ENCODE measurements at places on chromosomes 16 and 17.

DNA sequence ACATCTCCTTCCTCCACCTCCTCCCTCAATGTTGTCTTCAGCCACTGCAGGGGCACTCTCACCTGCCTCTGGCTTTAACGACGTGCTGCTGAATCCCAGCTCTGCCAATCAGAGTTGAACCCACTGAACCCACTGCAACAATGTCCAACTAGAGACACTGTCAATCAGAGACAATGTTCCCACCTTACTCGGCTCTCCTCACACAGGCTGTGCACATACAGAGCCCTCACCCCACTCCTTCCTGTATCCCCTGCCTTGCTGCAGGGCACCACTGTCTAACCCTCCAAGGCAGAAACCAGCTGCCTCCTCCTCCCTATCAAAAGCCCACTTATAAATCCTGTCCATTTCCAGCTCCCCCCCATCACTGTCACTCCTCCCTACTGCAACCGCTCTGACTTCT is 58.7 kb downstream of the ANKRD11 start:
- no peak for DNase-seq

- DNase-seq, result no peak
Measured at GRCh38 chr16:80664786-80665185, 124.0 kb downstream of the DYNLRB2 start.

DNA sequence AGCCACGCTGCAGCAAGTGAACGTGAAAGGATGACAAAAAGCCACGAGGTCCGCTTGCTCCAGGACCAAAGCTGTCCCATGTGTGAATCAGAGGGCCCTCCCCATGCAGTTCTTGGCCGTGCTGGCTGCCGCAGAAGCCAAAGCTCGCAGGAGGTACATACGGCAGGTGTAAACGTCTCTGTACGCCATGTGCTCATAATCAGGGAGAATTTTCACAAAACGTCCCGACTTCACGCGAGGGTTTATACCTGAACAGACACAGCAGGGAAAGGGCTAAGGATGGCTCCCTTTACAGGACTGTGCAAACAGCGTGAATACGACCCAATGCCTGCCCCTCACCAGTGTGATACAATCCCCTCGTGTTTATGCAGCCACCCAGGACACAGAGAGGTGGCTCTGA is 25.3 kb downstream of the FBXO31 start:
- DNase-seq, result no peak

DNA sequence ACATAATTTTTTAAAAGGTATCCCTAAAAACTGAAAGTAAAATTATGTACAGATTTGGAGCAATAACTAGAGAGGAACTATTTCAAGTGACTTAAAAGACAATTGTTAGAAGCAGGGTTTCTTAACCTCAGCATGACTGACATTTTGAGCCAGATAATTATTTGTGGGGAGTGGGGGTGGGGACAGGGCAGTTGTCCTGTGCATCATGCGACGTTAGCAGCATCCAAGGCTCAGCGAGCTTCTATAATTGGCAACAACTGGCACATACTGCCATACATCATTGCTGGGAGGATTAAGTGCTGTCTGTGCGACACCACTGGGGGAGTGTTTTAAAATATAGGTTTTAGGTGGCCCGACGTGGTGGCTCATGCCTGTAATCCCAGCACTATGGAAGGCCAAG is 27.1 kb downstream of the GABARAPL2 start:
- no peak for DNase-seq

DNA sequence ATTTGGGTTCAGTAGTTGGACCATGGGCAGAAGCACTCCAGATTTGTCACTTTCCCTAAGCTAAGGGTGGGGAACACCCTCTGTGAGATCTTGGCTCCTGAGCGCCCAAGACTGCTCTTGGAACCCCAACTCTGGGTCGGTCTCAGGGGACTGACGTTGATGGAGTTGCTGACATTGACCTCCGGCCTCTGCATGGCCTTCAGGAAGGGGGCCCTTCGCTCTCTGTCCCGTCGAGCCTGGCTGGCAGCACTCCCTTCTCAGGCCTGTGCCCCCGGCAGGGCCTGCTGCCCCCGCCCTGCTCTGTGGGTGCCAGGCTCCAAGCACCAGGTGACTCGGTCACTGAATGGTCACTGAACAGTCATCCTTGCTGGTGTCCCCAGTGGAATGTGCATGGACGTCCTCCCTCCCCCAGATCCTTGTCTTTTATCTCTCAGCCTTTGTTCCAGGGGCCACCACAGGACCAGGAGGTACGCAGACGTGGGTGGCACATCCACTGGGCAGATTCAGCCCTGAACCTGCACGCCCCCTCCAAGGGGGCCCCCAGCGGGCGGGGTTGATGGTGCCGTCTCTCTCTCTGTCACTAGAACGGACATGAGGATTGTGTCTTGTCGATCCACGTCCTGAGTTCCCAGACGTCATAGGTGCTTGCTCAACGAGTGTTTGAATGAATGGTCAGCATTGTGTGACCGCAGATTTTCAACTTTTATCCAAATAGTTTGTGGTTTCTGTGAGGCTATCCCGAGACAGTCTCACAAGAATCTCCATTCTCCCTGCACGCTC is 314.5 kb downstream of the SEC14L1 start:
- no peak for DNase-seq

DNA sequence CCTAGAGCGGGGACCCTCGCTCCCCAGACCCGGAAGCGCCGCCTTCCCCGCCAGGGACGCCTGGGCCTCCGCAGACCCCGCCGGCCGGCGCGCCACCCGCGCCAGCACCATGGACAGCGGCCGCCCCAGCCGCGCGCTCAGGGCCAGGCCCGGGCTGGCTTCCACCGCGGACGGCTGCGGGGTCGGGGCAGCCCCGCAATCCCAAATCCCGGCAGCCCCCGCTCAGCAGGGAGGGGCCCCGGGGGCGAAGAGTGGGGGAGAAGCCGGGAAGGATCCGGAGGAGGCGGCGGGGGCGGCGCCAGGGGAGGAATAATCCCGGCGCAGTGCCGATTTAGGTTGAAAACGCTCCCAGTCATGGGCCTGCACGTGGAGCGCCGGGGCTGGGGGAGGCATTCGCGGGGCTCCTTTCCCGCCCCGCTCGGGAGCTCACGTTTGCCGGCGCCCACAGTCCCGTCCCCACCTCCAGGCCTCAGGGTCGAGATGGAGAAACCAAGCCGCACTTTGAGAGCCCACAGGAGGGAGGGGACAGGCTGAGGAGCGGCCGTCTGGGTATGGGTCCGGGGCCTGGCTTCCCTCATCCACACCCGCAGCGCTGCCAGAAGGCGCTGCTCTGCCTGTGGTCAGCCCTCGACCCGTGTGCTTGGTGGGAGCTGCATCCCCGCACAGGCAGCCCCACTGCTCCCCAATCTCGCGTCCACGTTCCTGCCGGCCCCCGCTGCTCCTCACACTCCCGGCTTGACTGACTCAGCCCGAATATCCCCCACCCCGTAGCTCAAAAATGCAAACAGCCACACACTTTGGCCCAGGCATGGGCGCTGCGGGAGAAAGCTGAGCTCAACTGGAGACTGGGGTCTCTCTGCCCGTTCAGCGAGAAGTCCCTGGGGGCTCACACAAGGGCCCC is 4.7 kb downstream of the FBXL16 start:
- DNase-seq, result no peak

DNA sequence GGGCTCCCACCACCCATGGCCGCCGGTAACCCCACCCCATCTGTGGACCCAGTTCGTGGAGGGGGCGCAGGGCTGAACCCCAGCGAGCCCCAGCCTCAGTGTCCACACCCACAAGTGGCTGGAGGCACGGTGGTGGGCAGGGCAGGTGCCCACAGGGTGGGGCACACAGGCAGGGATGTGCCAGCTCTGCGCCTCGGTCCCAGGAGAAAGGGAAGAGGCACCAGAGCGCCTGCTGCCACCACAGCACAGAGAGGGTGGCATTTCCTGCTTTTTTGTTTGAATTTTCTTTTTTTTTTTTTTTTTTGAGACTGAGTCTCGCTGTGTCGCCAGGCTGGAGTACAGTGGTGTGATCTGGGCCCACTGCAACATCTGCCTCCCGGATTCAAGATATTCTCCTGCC is 19.0 kb downstream of the ZFPM1 start:
- no peak for DNase-seq

- no peak for DNase-seq
Measured at GRCh38 chr16:87963400-87963799, 12.2 kb downstream of the BANP start.

DNA sequence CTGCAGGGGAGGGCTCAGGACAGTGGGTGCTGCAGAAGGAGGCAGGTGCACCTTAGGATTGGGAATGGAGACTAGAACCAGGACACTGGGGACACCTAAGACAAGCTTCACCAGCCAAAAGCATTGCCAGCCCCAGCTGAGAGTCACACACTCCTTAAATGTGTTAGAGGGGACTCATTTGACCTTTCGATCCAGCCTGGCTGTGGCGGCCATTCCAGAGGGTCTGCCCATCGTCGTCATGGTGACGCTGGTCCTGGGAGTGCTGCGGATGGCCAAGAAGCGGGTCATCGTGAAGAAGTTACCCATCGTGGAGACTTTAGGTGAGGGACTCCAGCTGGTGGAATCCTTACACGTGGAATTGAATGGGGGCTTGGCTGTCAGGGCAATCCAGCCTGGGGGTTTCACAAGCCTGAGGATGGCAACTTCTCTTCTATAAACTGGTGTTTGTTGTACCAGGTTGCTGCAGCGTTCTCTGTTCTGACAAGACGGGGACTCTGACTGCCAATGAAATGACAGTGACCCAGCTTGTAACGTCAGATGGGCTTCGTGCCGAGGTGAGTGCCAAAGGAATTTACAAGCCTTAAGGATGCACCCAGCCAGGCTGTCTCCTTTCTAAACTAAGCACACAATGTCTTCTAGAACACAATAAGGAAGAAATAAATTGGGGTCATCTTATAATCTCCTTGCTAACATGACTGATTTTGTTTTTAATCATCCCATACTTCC is 65.3 kb downstream of the MEAK7 start:
- DNase-seq, result no peak

DNA sequence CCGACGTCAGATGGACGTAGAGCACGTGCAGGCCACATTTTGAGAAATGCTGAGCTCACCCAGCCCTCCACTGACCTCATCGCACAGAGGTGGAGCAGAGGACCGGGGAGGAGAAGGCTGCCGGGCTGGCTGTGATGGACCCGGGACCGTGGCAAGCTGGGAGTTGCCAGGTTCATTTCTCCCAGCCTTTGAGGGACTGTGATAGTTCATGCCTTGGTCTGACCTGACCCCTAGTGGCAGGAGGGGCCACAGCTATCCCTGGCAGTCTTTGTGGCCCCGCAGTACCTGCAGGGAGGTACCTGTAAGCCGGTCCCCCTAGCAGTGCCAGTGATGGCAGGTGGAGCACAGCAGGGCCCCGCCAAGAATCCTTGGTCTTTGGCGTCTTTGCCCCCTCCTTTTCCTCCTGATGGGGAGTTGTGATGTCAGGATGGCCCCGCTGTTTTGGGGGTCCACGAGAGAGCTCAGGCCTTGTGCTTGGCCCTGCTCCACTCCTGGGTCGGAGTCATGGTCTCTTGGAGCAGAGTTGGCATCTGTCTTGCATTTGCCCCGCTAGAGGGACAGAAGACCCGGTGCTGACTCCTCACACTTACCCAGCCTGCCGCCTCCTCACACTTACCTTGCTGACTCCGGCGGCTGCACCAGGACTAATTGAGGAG is 50.4 kb downstream of the OR1D5 start:
- DNase-seq, result peak; percentile 54

DNA sequence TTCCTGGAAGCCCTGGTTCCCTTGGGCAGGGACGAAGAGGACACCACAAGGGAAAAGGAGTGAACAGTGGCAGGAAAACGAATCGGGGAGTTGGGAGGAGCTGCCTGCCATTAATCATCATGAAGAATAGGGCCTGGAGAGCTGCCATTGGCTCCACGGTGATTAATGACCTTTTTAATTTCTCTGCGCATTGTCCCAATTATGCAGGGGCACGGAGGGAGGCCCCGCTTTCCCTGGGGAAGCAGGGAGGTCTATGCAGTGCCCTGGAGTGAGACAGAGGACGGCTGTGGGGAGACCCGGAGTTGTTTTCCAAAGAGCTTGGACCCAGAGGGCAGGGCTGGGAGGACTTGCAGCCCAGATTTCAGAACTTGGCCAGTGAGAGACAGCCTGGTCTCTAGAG is 338.9 kb upstream of the C16orf82 start:
- DNase-seq, result no peak

GRCh38 chr16:27048316-27048715 is 18.4 kb upstream of the C16orf82 start:
- DNase-seq, result no peak

DNA sequence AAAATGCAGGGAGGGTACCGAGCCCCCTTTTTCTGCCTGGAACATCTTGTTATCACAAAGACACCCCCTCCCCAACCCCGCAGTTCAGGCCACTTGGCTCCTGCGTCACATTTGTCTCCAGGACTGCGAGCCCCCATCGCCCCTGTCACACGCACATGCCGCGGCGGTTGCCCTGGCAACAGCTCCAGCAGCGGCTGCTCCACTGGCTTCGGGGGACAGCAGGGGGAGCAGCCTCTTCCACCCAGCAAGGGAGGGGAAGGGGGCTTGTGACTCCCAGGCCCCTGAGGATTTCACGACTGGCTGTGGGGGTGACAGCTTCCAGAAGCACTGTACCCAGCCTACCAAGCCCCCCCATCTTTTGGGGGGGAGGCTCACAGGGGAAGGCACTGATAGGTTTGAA is 2.6 kb downstream of the BAIAP3 start:
- no peak for DNase-seq

GRCh38 chr17:83202002-83203000 is 122.9 kb downstream of the METRNL start:
- no peak for DNase-seq

- peak; percentile 20 for DNase-seq
Measured at GRCh38 chr17:14926526-14927122, 338.5 kb downstream of the PMP22 start.

DNA sequence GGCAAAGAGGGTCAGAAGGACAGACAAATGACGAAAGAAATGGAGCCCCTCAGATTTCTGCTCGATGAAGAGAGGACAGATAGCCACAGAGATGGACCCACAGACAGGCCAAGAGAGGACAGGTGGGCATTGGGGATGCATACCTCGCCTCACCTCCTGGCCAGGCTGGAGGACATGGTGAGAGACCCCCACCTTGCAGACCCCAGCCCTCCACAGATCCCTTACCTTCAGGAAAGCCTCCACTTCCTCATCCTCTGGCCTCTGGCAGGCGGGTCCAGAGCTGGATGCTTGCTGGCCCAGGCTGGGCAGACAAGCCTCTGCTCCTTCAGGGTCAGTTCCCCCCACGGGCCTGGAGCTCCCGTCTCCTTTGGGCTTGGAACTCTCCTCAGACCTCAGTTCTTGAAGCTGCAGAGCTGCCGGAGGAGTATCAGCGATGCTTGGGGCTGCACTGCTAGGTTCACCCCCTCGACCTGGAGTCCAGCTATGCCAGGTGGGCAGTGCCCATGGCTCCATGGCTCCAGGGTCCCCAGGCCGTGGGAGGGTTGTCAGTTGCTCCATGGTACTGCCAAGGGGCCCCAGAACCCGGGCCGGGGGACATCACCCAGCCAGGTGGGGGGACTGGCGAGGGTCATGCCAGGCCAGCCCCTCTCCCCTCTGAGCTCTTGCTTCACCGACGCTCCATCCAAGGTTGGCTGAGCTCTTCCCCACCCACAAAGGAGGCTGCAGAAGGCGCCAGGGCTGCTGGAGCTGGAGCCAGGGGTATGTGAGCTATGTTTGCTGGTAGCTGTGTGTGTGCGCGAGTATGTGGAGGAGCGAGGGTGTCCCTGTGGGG is 1.0 kb downstream of the TSPOAP1 start:
- no peak for DNase-seq

- DNase-seq, result peak; percentile 91
Measured at GRCh38 chr16:30609926-30610839, at the start of gene ZNF689. ZNF689 (minus strand) TSS chr16:30610389; CDS start chr16:30610041, 348 bp downstream.

- DNase-seq, result no peak
Measured at GRCh38 chr17:61487161-61487988, 35.2 kb downstream of the TBX4 start.
